ENCODE measurements at places on chromosomes 3 and 15. TPM values are rescaled to one million over a fixed set of nuclear protein-coding genes. Genes with fewer than 3 reads are reported as not detected.

- DNase-seq = no peak
Observed at GRCh38 chr3:150069154-150069527, 98.4 kb upstream of the PFN2 start.

DNA sequence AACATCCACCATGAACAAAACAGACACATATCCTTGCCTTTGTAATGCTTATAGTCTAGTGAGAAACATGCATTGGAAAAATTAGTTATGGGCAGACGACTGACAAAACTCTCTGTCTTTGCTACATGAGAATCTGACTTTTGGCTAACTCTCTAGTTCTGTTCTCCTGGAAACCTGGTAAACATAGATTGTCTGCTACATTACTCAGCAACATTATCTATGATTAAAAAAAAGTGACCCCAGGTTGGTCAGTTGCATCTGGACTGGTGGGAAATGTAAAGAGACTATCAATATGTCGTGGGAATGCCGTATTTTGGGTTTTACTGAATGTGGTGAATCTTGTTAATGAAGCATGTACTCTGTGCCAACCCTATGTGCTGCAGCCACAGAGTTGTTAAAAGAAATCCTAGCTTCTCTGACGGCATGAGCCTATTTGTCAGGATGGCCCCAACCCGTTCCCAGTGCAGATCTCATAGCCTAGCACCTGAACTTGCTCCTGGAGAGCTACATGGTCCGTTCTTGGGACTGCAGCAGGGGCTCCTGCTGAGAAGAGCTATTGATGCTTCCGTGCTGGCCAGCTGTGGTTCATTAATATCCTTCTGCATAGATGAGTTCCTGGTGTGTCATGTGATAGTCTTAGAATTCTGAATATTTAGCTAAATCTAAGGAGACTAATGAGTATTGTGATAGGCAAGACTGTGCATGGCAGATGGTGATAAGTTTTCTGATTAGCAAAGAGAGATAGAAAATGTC is 311.7 kb upstream of the ZNF717 start:
- DNase-seq = no peak

DNA sequence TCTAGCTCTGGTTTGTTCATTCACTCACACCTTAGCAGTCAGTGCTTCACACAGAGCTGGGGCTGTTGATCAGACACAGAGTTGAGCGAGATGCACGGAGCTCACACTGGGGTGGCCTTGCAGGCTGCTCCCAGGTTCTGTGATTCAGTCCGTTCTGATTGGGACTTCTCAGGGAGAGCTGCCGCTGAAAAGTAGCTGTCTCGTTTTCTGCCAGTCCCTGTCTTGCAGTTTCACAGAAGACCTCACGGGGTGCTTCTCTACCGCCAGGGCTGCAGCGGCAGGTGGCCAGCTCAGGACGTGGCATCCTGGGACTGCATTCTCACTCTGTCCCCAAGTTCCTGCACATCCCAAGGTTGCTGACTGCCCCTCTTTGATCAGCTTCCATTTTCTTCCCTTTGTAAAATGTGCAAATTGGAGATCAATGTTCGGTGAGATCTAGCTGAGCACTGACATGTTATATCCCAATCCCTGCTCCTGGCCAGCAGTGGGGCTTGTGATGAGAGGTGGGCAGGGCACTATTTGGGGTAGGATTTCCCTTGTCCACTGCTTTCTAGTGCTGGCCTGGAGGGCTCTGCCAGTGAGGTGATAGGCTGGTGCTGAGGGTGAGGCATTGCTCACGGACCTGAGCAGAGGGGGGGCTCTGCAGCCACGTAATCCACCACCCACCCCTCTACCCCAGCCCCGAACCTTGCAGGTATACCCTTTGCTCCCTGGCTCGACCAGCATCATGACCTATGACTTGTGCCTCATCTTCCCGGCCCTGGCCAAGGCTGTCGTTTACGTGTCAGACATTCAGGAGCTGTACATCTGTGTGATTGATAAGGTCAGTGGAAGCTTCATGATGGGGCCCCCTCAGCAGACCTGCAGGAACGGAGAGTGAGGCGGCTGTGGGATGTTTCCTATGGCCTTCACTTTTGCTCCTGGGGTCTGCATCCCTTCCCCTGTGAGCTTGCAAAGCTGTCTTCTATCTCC is 5.3 kb upstream of the TXNRD3 start:
- DNase-seq = no peak

The CMTM8 gene
- total RNA-seq = 1.1 TPM

The ALG3 gene
- 34.0 TPM for total RNA-seq

GRCh38 chr3:149371723-149372114 is 5.7 kb downstream of the TM4SF1 start:
- no peak for DNase-seq

The SERINC4 gene
- total RNA-seq = not detected

- DNase-seq = peak; percentile 96
Observed at GRCh38 chr3:31004025-31004678, 109.7 kb upstream of the GADL1 start.

The IGDCC3 gene
- total RNA-seq = 0.25 TPM

DNA sequence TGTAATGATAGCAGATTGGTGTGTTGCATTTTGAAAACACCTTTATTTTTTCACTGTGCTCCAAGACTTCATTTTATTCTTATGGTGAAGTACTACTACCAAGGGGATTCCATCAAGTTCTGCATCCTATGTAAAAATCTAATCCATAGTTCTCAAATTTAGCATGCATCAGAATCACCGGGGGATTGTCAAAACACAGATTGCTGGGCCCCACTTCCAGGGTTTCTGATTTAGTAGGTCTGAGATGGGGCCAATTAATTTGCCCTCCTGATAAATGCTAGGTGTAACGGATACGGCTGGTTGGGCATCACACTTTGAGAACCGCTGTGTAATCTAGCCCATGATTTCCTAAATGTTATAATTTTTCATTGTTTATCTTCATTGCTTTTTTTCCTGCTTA is 692 bp downstream of the ZWILCH start:
- no peak for DNase-seq

GRCh38 chr15:51022206-51022605 is 72.5 kb downstream of the TNFAIP8L3 start:
- DNase-seq = peak; percentile 53

GRCh38 chr3:194450341-194450740 is 36.5 kb downstream of the ATP13A3 start:
- DNase-seq = no peak

The HEXA gene
- total RNA-seq = 89.0 TPM

GRCh38 chr3:99402755-99403154 is 235.6 kb upstream of the COL8A1 start:
- DNase-seq = no peak

The SPATA12 gene
- total RNA-seq = not detected

DNA sequence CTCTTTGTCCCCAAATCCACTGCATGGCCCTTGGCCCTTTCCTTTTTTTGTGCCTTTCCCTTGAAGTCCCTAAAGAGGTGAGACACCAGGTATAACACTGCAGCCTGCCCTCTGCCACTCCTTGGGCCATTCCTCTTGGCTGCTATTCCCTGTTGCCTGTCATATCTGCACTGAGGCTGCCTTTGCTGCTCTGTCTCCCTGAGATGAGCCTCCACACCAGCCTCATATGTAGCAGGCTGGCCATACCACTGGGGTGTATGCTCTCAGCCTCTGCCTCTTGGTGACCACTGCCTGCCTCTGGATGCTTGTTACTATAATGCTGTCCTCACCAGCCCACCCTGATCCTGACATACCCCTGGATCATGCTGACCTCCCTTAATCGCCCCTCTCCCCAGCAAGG is 252.0 kb downstream of the CLSTN2 start:
- DNase-seq = no peak

The CFAP92 gene
- total RNA-seq = 0.49 TPM

The TMEM108 gene
- total RNA-seq = not detected

DNA sequence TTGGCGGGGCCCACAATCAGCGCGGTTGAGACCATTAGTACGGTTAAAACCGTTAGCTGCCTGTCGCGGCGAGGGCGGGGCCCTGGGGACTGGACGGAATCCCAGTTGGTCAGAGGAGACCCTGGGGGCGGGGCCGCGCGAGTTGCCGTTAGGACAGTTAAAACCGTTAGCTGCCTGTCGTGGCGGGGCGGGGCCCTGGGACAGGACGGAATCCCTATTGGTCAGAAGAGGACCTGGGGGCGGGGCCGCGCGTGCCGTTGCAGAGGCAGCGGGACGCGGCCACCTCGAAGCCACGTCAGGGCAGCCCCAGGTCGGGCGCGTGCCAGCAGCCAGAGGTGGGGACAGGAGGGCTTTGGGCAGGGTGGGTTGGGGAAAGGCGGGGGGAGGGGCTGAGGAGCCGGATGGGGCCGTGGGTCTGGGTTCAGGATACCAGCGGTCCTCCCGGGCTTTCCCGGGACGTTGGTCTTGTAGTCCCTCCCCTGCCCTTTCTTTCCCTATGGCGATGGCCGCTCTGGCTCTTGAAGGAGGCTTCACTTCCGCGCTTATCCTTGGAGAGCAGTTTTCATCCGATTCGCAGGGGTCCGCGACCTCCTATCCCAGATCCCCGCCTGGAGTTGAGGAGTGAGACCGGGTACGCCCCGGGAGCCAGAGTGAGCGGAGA is 28.0 kb downstream of the KLHDC8B start:
- DNase-seq = peak; percentile 64

The SYNPR gene
- total RNA-seq = not detected

The STAB1 gene
- total RNA-seq = 0.90 TPM

DNA sequence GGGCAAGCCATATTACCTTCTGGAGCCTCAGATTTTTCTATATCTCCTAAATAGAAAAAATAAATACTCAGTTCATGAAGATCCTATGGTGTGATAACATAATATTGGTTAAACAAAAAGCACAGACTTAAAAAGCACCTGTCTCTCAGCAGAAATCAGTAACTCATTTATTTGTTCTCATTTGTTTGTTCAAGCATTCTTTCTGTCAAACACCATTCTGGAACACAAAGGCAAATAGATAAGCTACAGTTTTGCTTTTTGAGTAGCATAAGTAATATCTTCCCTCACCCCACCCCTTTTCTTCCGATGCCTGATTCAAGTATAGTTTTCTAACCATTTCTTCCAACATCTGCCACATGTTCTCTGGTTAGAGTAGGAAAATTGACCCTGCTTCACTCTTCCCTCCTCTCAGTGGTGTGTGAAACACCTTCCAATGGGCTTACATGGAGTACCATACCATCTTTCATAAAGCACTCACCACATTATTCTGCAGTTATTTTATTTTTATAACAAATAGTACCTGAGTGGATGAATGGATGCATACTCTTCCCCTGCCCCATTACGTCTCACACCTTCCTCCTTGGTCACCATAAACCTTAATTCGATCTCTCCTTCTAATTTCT is 8.4 kb upstream of the IL1RAP start:
- DNase-seq = no peak

- DNase-seq = no peak
Observed at GRCh38 chr3:170508291-170508690, 77.6 kb downstream of the SLC7A14 start.

The CAND2 gene
- total RNA-seq = 11.4 TPM

- DNase-seq = no peak
Observed at GRCh38 chr15:42154212-42154941, 2.1 kb downstream of the PLA2G4F start.

The RTP3 gene
- total RNA-seq = not detected

GRCh38 chr3:117433427-117433826 is 723.8 kb downstream of the TUSC7 start:
- no peak for DNase-seq

DNA sequence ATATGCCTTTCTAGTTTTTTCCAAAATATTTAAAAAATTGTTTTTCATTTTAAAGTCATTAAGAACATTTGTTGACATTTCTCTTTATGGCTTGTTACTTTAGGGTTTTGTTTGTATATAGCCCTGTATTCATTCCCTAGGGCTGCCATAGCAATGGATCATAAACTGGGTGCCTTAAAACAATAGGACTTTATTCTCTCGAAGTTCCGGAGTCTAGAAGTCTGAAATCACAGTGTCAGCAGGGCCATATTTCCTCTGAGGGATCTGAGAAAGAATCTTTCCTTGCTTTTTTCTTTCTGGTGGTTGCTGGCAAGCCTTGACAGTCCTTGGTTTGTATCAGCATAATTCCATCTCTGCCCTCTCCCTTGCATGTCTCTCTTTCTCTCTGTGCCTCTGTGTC is 63.4 kb upstream of the CADPS start:
- DNase-seq = no peak

GRCh38 chr3:41102053-41102556 is 97.2 kb upstream of the CTNNB1 start:
- DNase-seq = no peak

The GUCA1C gene
- not detected for total RNA-seq

DNA sequence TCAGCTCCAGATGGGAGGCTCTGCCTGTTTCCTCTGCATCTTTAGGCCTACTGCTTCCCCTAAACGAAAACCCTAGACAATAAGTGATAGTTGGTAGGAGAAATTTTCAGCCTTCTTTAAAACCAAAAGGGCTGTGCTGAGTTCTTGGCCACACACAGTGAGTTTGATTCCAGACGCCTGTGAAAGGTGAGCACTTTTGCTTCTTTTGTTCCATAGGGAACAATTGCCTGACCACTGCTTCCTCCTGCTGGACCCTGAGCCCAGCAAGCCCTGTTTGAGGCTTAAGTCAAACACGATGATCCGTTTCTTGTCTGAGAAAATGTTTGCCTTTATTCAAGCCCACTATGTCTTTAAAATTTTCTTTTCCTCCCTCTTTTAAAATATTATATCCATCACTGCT is 493.9 kb downstream of the ZIC1 start:
- DNase-seq = no peak

DNA sequence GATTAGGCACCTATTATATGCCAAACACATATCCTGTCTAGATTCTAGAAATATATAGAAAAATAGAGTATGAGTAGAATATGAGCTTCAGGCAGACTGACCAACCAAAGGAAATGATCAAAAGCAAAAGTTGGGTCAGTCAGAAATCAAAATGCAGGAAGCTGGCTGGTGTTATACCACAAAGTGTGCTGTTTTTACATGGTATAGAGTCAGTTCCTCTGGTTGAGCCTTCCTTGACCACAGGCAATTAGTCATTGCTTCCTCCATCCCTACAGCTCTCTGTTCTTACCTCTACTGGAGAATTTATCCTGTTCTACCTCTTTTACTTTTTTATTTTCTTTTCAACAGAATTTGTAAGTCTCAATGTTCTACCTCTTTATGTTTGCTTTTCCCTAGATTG is 149.8 kb downstream of the TMCO5A start:
- DNase-seq = no peak

GRCh38 chr3:156472684-156473083 is 82.2 kb downstream of the SSR3 start:
- no peak for DNase-seq

DNA sequence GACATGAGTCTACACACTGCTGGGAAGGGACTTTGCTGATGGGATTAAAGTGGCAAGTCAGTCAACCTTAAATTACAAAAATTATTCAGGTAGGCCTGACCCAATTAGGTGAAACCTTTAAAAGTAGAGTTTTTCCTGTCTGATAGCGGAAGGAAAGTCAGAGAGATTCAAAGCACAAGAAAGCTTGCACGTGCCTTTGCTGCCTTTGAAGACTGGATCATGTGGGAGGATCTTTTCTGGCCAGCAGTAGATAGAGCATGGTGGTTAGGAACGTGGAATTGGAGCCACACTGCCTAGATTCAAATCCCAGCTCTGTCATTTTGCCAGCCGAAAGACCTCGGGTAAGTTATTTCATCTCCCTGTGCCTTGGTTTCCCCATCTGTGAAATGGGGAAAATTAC is 265.8 kb upstream of the PROK2 start:
- DNase-seq = no peak

The KNG1 gene
- not detected for total RNA-seq

The CD200 gene
- 3.3 TPM for total RNA-seq

Data from fibroblast of the aortic adventitia (primary cell).